ENCODE measurements at places on chromosomes 11 and 22.

- DNase-seq, result no peak
Observed at GRCh38 chr11:9037046-9037780, 33.4 kb upstream of the NRIP3 start.

GRCh38 chr11:15327786-15328231 is 213.1 kb downstream of the INSC start:
- peak; percentile 56 for DNase-seq

GRCh38 chr22:25048659-25049647 is 96.4 kb downstream of the KIAA1671 start:
- DNase-seq, result peak; percentile 71

DNA sequence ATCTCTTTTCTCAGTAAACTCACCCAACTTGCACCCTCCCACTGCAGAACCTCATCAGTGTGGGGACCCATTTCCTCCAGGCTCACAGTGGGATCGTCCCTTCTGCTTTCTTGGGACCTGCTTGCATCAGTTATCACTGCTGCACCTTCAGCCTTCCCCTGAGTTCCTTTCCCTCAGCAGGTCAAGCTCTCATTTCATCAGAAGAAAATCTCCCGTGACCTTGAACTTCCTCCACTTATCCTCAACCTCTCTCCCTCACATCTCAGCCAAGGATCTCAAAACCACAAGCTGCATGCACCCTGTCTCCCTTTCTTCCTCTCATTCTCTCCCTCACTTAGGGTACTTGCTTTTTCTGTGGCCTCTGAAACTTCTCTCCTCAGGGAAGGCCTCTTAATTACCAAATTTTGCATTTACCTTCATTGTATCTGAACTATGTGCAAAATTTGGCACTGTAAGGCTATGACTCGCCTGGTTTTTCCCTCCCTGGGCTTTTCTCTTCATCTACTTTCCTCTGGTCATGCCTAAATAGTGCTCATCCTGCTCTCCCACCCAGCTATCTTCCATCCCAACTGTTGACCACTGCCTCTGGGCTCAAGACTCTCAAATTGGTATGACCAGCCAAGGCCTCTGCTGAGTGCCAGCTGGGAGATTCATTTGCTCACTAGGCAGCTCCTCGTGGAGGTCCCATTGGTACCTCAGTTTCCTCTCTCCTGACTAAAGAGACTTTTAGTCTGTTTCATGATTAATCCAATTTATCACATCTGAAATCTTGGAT is 2.7 kb upstream of the RCE1 start:
- no peak for DNase-seq

- peak; percentile 62 for DNase-seq
Observed at GRCh38 chr11:33996498-33997454, 54.8 kb upstream of the CAPRIN1 start.

GRCh38 chr11:61891331-61892084 is at the start of gene FADS3:
Gene FADS3, minus strand, starts transcription at chr11:61891545. Its CDS starts 164 bp downstream, at chr11:61891381.
- peak; percentile 90 for DNase-seq

DNA sequence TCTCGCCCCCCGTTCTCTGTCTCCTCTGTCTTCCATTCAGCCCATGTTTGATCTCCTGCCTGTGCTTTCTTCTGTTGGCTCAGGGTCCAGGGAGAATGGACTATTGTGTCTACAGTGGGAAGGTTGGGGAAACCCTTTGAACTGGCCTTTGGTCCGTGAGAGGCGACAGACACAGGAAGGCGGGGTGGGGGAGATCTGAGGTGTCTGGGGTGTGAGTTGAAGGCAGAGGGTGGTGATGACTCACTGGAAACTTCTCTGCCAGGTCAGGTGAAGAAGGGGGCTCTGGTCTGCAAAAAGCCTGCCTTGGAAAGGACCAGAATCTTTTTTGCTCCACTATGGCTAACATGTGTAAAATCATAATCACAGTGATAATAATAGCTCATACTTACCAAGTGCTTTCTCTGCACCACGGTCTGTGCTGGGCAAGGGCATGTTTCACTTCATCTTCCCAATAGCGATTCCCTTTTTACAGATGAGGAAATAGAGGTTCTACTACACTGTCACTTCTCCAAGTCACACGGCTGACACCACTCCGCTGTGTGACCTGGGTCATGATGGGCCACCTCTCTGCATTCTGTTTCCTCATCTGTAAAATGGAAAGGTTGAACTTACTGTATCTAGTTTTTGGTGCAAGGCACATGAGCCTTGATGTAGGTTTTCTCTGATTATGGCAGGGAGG is 99.8 kb upstream of the ALX4 start:
- no peak for DNase-seq

GRCh38 chr11:109026891-109027489 is 362.1 kb downstream of the DDX10 start:
- DNase-seq, result no peak

- no peak for DNase-seq
Observed at GRCh38 chr11:111319296-111319695, 20.9 kb downstream of the POU2AF3 start.

DNA sequence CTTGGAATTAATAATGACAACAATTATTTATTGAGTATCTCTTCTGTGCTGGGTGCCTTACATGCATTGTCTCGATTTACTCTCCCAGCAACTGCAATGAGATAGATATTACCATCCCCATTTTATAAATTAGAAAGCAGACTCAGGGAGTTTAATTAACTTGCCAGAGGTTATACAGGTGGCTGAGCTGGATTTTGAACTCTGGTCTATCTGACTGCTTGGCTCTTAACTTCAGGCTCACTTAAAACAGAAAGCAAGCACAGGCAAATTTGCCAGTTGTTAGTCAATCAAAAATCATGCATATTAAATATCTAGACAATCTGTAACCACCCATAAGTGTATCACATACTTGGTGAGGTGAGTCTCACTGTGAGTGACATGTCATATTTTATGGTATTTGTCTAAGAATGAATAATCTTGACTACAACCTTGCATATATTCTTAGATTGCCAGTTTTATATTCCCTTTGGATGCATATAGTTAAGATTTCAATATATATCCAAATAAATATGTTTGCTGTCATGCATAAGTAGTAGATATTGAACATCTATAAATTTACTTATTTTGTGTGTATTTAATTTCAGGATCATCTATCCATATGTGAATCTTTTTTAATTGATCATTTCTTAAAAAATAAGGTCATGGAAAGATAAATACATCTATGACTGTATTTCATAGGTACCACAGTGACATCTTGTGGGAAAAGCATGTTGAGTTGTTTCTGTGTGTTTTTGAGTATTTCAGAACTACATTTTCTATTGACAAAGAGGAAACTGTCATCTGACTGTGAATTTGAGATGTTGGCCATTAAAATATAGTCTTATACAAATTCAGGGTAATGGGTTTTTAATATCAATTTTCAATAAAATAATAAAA is 112.0 kb upstream of the ARHGAP42 start:
- no peak for DNase-seq

GRCh38 chr11:44761551-44761961 is 34.8 kb downstream of the TSPAN18 start:
- DNase-seq, result peak; percentile 45

DNA sequence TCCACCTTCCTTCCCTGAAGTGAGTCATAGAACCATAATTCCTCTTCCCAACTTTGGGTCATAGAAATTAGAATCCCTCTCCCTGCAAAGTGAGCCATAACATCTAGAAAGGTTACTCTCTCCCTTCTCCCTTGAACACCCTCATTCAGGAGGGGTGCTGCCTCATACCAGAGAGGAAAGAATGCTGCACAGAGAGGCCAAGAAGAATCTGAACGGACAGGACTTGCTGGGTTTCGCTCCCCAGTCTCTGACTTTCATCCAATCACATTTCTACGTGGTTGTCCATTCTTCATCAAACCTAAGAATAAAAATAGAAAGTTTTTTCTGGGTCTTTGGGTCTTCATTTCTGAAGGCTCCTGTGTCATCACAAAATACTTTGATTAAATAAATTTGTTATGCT is 31.0 kb upstream of the BIRC3 start:
- no peak for DNase-seq

GRCh38 chr11:35066030-35066429 is 72.9 kb upstream of the CD44 start:
- DNase-seq, result no peak

GRCh38 chr22:30714062-30714461 is 19.4 kb downstream of the OSBP2 start:
- no peak for DNase-seq

- DNase-seq, result no peak
Observed at GRCh38 chr11:35934981-35935380, 8.9 kb upstream of the LDLRAD3 start.
